ENCODE measurements at places on chromosomes 5 and 9.
A peak's percentile ranks its signal among the peaks of the same experiment; 100 is the strongest.

DNA sequence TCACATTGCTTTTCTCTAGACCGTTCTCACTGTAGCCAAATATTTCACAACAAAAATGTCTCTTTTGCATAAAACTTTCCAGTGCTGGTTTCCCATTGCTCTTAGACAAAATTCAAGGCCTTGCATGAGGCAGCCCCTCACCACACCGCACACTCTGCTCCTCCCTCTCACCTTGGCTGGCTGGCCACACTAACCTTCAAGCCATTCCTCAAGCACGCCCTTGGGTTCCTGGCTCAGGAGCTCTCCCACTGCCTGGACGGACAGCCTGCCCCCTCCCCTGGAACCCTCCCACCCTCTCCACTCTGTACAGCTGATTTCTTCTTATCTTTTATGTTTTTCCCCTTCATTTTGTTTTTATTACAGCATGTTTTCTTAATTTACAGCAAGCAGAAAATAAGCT, 83.2 kb downstream of the PDZD2 start:
- DNase-seq: no peak

- no peak for DNase-seq
These were observed 21.8 kb downstream of the ENTREP1 start for GRCh38 chr9:69346596-69347390.

- DNase-seq: no peak
These were observed 109.3 kb upstream of the FCN2 start for GRCh38 chr9:134770972-134771971.

GRCh38 chr5:156149213-156149612, 177.8 kb upstream of the SGCD start:
- DNase-seq: no peak

DNA sequence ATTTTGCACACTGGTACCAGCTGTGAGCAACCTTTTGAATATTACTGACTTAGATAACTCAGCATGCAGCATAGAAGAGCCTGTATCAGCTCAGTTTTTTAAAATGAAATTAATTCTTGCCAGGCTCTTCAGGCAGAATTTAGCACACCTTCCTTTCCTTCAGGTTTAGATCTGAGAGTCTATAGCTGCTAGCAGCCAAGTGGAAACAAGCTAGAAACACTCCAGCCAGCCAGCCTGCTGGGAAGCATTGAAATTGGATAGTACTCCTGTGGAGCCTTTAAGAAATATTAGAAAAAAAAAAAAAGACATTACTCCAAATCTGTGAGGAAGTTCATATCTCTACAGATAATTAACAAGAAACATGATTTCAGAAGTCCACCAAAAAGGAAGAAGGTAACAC, 812.2 kb downstream of the DTWD2 start:
- no peak for DNase-seq

DNA sequence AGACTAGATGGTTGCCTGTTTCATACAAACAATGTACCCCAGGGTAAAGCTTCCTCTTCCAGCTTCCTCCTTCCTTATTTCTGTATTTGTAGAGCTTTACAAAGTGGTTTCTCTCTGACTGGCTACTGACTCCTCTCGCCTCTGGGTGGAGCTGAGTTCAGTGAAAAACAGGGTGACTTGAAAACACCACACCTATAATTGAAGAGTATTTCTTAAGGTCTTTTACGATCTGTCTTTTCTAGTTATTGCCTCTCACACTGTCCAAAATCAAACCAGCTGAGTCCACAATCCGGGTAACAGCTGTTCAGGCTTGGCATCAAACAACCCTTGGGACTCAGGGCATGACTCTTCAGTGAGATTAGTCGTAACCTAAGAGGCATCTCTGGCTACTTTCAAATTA, 200.4 kb downstream of the ARRDC3 start:
- DNase-seq: peak; percentile 90

DNA sequence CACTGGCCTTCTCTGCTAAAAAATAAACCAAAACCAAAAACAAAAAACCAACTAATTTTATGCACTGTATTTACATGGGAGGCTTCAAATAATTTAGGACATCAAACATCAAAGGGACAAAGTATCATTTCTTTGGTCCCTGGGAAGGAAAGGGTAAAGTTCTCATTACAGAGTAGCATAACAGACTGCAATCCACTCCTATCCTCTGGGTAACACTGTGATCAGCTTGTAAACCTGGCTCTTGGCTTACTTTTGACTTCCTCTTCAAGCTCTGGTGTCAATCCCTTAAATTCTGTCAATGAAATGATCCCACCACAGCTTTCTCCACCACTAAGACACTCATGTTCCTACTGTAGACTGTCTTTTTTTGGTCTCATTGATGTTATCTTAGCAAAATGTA, 69.8 kb upstream of the VCAN start:
- peak; percentile 53 for DNase-seq

All from Kasumi-1 (cell line).